ENCODE measurements at places on chromosomes 2 and 18.

- no peak for DNase-seq
Observed at GRCh38 chr2:20231159-20231558, 6.2 kb upstream of the SDC1 start.

- no peak for DNase-seq
Observed at GRCh38 chr18:62954366-62954765, 239.0 kb downstream of the PHLPP1 start.

DNA sequence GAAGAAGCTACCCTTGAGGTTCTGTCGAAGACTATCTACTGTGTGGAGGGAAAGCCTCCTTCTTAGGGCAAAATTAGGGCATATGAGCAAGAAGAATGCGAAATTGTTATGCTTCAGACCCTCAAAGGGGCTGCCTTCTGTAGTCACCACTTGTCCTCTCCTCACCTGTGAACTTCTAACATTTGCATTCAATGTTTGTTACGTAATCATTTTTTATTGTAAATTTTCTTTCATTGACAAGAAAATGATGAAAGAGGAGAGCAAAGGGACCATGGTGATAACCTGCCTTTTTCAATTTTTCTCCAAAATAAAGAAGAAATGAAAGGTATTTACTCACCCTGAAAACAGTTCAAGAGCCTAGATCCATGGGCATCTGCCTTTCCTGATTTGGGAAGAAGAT, 193.0 kb downstream of the SP3 start:
- no peak for DNase-seq

DNA sequence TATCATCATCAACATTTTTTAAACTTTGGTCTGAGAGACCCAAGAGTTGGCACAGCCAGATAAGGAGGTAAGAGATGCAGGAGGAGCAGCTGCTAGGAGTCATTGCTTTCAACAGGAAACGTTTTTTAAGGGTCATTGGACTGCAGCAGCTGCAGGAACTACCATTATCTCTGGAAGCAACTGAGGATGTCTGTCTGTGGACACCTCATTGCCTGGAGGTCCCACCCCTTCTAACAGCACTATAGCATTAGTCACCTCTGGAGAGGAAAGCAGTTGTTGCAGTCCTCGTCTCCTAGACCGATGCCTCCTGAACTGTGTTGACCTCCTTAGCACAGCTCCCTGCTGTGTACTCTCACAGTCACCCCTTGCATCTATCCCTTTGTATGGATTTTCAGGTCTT, 21.5 kb upstream of the FSHR start:
- no peak for DNase-seq

DNA sequence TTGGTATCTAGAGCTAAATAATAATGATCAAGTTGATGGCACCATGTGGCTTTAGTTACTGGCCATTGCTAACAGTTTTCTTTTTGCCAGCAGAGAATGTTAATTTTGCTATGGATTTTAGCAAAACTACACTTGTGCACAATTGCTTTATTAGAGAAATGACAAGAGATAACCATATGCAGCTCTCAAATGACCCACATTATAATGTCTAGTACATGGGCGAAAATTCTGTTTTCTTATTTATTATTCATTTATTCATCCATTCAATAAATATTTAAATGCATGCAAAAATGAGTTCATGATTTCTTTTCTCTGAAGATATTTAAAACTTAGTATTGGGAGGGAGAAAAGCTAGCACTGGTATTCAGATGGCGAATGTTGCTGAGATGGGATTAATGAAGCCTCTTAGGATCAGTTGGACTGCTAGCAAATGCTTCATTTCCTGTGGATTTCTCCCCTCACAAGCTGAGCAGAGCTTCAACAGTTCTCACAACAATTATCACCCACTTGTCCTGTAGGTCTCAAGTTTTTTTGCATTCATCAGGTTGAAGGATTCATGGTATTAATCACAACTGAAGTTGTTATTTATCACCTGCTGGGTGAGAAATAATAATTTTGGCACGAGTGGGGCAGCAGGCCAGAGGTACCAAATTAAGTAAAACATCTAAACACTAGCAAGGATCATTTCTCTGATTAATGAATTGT, 95.2 kb downstream of the MTX2 start:
- DNase-seq: no peak

DNA sequence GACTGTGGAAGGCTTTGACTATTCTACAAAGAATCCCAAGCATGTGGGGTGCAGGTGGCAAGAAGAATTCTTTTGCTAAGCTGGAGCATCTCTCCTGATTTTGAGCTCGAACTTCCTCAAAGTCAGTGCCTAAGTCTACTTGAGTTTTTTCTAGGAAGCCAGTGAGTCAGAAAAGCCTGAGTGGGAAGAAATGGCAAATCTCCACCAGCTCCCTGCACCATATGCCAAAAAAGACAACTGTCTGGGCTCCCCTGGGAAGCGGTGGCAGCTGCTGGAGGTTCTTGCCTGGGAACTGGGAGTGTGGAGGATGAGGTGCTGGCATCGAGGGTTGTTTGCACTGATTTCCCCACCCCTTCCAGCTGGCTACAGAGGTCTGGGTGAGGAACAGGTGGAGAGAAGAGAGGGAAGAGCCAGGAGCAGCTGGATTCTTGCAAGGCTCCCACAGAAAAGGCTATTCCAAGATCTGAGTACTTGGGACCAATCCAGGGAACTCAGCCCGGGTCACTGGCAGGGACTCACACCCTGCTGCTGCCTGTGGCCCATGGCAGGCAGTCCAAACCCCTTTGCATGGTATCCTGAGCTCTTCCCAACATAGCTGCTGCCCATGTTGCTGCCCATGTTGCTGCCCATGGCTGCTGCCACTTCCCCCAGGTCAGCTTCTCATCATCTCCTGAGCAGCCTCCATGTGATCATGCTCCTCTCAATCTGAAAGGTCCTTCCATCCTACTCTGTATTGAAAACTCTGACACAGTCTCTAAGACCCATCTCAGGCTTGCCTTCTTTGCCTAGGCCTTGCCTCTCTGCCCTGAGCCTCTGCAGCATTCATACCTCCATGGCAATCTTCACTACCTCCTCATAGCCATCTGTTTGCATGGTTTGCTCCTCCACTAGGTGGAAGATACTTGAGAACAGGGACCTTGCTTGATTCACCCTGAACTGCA, 128.3 kb upstream of the SPATS2L start:
- DNase-seq: no peak

GRCh38 chr2:94994914-94995552, 30.5 kb upstream of the MAL start:
- no peak for DNase-seq
